CD4-positive, alpha-beta T cell treated with Interferon alpha-2 for 1 hour (primary cell): ENCODE measurements at places on chromosomes 13 and 19.

- no peak for DNase-seq
Observed at GRCh38 chr13:105196052-105196451, 1339.4 kb downstream of the EFNB2 start.

GRCh38 chr19:44374789-44375188 is 18.3 kb upstream of the ZNF112 start:
- DNase-seq: no peak

- DNase-seq: peak; percentile 62
Observed at GRCh38 chr19:29263305-29264135, 50.6 kb upstream of the UQCRFS1 start.

- DNase-seq: no peak
Observed at GRCh38 chr13:110388108-110388943, 81.2 kb downstream of the COL4A2 start.

DNA sequence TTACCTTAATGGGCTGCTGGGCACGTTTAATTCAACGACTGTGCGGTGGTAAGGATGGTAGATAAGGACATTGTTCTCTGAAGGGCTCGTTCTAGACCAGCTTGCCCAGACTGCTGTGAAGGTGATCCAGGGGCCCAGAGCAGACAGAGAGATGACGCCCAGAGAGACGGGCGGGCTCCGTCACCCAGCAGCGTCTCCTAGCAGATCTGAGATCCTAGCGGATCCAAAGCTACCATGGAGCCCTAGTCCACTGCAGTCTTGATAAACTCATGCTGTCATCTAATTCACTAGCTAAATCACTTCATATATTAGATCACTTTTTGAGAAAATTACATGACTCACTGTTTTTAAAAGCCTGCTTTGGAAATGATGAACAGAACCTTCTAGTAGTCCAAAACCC is 21.5 kb downstream of the COL4A2 start:
- DNase-seq: no peak

DNA sequence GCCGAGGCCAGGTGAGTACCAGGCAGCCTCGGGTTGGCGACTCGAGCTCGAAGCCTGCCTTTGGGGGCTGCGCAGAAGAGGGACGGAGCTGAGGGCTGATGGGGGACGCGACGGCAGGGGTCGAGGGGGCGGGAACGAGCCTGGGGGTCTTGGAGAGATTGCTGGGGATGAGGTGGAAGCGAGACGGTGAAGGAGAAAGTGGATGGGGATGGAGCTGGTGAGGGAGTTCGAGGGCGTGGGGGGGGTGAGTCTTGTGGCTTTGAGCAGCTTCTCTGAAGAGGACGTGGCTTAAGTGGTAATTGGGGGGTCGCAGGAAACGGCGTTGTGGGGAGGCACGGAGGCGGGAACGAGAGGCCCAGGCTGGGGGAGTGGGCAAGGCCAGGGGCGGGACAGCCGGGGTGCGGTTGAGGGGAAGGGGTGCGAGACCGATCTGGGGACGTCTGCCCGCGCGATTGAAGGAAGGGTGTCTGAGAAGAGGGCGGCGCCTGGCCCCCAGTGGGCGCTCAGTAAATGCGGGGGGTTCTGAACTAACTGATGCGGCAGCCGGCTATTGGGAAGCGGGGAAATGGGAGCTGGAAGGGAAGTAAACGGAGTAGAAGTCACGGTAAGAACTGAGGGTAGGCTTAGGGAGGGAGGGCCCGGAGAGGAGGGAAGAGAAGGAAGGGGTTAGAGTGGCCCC is 426 bp downstream of the MYO9B start:
- DNase-seq: peak; percentile 77

DNA sequence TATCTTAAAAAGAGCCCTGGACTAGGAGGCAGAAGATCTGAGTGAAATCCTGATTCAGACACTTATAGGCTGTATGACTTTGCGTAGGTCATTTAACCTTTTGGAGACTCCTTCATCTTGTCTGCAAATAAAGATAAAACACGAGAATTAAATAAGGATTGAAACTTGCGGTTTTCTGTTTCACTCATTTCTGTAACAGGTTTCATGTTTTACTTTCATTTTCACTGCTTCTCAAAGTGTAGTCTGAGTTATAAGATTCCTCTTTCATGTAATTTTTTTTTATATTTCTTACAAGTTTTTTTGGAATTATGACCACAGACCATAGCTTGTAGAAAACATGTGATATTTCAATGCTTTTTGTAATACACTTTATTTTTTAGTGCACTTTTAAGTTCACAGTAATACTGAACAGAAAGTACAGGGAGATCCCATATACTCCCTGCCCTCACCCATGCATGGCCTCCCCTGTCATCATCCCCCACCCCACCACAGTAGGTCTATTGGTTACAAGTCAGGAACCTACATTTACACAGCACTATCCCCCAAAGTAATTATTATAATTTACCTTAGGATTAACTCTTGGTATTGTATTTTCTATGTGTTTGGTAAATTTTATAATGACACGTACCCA is 174.6 kb downstream of the ITGBL1 start:
- no peak for DNase-seq
